CD4-positive, alpha-beta T cell treated with Interleukin-2 at 100 ng/mL for 4 hours (primary cell): ENCODE measurements at places on chromosomes 2 and 18.

DNA sequence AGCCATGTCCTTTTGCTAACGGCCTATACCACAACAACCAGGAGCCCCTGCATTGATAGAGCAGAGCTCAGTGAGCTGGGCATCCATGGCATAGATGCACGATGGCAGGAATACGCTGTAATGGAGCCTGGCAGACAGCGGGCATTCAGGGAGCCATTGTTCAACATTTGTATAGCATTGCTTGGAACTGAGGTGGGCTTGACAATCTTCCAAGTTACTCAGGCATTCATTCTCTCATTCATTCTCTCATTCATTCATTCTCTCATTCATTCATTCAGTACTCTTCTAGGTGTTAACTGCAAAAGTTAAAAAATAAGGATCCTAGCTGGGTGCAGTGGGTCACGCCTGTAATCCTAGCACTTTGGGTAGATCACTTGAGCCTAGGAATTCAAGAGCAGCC is 62.7 kb downstream of the MYOM1 start:
- DNase-seq = no peak

GRCh38 chr2:235766278-235766677 is 272.4 kb downstream of the AGAP1 start:
- DNase-seq = peak; percentile 61

DNA sequence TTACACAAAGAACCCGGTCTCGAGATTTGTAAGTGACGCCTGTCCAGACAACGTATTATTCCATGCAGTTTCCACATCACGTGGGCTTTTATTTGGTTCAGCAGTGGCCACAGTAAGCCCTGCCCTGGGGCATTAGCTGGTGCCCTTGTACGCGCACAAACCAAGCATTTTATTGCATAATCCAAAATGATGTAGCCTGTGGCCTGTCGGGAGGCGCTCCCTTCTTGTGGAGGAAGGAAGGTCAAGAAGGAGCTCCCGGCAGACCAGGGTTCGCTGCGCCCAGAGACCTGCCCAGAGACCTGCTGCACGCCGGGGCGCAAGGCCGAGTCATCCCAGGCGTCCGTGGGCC is 179.6 kb upstream of the ALKAL2 start:
- DNase-seq = no peak

DNA sequence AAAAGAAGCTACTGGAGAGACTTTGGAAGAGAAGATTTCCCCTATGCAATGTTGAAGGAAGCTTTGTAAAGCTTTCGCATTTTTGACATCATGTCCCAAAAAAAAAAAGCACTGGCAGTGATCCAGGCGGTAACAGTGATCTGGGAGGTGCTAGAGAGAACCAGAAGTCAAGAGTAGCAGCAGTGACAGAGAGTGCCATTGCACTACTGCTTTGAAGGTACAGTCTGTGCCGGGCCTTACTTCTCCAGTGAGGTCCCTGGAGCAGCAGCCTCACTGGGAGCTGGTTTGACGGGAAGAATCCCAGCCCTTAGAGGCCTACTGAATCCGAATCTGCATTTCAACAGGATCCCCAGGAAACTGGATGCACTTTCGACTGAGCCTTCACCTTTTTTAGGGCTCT is 50.9 kb upstream of the ATL2 start:
- no peak for DNase-seq

- no peak for DNase-seq
These were observed 70.8 kb downstream of the EPHA4 start for GRCh38 chr2:221501210-221501882.

DNA sequence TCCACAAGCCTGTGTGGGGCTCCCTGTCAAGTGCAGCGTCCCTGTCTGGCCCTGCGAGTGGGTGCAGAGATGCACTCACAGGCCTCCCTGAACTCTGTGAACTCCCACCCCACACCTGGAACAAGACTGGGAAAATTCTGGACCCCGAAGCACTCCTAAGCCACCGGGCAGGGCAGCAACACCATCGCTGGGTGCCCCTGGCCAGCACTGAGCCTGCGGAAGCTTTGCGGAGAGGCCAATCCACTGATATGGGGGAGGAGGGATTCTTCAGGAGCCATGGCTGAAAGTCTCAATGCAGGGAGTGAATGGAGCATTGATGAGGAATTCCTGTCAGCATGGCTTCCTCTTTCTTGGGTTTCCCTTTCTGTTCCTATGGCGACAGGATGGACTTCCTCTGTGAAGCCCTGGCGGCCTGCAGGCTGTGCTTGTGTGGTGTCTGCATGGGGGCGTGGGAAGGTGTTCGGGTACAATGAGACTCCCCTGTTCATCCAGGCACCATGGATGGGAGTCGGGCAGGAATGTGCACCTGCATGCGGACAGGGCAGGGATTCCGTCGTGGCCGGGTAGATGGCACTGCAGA is 15.1 kb downstream of the TRIB2 start:
- no peak for DNase-seq

GRCh38 chr18:22509423-22509822 is 91.7 kb upstream of the CTAGE1 start:
- DNase-seq = no peak
